Hematopoietic multipotent progenitor cell treated with erythropoietin and hydrocortisone succinate and interleukin-3 and kit ligand, for 4 days (in vitro differentiated cells): ENCODE measurements at places on chromosomes 2 and 18.
A peak's percentile ranks its signal among the peaks of the same experiment; 100 is the strongest.

GRCh38 chr2:231522418-231523180 lies 7.6 kb downstream of the NMUR1 start:
- no peak for DNase-seq

DNA sequence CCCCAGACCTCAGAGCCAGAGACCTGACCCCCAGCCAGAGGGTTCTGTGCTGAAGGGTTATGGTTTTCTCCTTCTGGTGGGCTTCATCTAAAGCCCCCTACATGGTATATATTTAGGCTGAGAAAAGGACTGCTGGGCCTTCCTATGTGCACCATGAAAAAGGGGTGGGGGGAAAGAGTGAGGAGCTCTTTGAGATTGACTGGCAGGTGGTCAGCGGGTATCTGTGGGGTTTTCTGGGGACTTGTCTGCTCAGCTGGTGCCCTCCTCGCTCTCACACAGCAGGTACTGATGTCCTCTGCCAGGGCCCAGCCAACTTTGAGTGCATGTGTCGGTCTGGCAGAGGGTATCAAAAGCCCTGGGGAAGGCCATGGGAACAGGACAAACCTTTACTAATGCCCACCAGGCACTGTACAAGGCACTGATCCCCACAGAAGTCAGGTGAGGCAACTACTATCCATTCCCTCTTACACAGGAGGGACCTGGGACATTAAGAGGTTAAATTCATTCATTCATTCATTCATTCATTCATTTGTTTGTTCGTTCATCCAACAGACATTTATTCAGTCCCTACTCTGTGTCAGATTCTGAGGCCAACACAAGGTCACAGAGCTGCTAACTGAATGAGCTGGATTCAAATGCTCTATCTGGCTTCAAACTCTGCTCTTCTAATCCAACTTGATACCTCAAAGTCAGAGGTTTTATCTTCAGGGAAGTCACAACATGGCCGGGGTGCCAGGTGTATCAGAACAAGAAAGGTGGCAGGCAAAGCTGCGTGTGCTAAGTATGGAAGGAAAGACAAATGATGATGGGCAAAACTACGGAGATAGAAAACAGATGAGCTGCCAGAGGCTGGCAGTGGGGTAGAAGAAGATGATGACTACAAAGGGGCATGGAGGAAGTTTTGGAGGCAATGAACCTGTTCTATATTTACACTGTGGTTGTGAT lies 44.6 kb downstream of the REEP1 start:
- DNase-seq: no peak

DNA sequence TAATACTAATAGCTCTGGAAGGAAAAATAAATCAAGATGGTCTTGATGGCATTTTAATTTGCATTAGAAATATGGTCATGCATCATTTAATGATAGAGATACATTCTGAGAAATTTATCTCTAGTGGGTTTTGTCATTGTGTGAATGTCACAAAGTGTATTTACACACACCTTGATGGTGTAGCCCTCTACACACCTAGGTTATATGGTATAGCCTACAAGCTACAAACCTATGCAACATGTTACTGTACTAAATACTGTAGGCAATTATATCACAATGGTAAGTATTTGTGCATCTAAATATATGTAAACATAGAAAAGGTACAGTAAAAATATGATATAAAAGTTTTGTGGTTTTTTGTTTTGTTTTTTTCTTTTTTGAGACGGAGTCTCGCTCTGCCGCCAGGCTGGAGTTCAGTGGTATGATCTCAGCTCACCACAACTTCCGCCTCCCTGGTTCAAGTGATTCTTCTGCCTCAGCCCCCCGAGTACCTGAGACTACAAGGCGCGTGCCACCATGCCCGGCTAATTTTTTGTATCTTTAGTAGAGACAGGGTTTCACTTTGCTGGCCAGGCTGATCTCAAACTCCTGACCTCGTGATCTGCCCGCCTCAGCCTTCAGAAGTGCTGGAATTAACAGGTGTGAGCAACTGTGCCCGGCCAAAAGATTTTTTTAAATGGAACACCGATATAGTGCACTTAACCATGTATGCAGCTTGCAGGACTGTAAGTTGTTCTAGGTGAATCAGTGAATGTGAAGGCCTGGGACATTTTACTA lies 83.7 kb upstream of the UBXN4 start:
- DNase-seq: no peak

DNA sequence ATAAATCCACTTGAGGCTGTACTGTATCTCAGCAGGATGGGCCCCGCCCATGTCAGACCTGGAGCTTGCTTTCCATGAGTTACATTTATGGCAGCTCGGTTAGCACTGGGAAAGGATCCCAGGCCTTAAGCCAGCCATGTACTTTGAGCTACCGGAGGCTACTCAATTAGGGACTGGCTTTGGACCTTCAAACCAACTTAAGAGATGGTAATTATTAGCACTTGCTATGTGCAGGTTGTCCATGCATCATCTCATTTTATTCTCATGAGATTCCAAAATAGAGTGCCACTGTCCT lies 64.4 kb downstream of the ACTR2 start:
- DNase-seq: no peak

DNA sequence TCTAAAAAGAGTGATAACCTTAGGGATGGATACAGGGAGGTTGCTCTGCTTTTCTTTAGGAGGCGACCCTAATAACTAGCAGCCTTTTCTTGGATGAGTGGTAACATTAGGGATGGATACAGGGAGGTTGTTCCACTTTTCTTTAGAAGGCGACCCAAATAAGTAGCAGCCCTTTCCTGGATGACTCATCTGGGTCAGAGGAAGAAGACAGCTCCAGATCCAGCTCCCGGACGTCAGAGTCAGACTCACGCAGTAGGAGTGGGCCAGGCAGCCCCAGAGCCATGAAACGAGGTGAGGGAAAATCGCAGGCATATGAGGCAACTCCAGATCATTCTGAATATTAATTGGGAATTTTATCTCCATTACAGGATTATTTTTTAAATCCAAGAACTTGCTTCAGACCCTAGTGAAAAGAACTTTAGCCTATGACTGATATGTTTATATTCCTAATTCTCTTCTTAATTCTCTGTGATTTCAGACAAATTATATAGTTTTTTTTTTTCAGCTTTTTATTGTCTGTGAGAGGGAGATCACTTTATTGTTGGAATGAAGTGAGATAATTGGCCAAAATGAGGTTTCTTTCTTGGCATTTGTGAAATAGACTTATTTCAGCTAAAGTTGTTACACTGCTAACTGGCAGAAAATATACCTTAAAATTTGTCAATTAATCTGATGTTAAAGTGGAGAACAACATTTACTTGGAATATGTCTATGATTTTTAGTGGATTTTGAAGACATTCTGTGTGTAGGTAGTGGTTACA lies 31.2 kb upstream of the C1GALT1C1L start:
- no peak for DNase-seq

GRCh38 chr2:80815259-80815658 lies 510.7 kb upstream of the LRRTM1 start:
- DNase-seq: no peak

DNA sequence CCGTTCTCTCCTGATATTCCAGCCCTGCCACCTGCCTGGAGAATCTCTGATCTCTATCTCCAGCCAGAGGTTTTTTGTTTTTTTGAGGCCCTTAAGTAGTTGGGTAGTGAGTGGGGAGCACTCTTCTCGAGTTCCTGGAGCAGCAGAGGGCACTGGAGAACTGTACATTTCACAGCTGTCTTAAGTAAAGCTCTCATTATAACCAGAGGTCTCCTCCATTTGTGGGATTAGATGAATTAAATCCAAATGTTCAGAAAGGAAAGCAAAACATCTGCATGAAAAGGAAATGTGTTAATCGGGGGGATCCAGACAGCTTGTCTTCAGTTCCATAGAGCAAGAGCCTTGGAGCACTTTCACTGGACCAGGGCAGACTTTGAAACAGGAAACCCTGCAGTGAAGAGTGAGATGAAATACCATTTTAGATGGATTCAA lies 32.8 kb downstream of the AOX1 start:
- DNase-seq: peak; percentile 76

GRCh38 chr2:200431996-200432705 lies 77.7 kb downstream of the KCTD18 start:
- DNase-seq: no peak

DNA sequence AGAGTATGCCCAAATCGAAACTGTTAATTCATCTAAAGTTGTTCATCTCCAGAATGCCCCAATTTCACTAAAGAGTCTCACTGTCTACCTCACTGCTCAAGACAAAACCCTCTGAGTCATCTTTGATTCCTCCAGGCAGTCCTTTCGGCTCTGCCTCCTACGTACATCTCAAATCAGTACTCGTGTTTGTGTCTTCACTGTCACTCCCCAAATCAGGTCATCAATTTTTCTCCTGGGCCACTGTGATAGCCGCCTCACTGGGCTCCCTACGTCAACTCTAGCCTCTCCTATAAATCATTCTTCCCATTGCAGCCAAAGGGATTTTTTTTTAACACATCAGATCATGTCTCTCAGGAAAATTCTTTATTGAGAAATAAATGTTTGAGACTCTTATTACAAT lies 42.1 kb upstream of the TTC39C start:
- DNase-seq: no peak
